Astrocyte of the cerebellum (primary cell): ENCODE measurements at places on chromosomes 6 and 20.

- DNase-seq, result no peak
These were observed 48.6 kb downstream of the RALY start for GRCh38 chr20:34042262-34042661.

- DNase-seq, result no peak
These were observed 70.5 kb upstream of the SLCO4A1 start for GRCh38 chr20:62571669-62572344.

- no peak for DNase-seq
These were observed 56.2 kb upstream of the BMP6 start for GRCh38 chr6:7669742-7670141.

GRCh38 chr6:141482796-141483597 lies 649.7 kb upstream of the GJE1 start:
- DNase-seq, result no peak

DNA sequence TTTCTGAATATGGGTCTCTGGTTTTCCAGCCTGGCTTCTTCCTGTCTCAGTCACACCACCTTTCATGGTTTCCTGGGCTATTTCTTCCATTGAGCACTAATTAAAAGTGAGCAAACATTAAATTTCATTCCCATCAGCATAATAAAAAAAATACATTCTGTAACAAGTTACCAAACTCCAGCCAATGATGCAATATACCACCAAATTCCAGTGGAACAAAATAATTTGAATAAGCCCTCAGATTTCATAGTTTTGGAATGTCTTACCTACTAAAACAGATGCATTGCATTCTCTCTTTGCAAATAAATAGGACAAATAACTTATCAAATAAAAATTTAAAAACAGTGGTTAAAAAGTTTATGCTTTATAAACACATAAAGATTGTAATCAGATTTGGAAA lies 97.8 kb upstream of the PRDM1 start:
- no peak for DNase-seq

DNA sequence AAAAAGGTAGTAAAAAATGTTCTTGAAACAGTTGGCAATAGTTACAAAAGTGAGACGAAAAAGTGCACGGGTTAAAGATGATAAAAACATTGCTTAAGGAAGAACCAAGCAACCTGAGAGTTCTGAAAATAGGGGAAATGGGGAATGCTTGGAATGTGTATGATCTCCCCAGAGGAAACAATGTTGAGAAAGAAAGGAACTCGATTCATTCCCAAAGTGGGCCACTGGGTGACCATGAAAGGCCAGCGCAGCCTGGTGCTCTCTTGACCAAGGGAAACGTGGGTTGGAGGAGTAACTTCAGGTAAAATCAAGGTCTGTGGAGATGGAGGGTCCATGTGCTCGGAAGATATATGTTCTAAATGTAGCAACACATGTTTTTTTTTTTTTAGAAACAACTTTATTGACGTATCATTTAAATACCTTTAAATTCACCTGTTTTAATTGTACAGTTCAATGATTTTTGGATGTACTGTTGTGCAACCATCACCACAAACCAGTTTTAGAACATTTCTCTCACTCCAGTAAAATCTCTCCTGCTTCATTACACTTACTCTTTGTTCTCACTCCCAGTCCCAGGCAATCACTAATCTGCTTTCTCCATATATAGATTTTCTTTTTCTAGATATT lies 34.5 kb upstream of the CEP85L start:
- DNase-seq, result no peak

GRCh38 chr6:63677282-63677681 lies 41.7 kb downstream of the PHF3 start:
- DNase-seq, result no peak

DNA sequence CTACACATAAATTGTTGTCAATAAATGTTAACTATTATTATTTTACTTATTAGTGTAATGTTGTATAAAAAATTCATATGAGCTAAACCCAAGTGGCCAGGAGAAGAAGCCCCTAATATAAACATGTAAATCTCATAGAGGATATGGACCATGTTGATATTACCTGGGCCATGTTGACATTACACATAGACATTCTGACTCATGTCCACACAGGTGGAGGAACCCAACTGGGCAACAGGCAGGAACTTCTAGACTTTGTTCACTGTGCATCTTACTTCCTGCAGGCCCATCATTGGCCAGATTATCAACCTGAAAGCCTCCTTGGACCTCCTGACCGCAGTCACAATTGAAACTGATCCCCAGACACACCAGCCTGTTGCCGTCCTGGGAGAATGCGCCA lies 7.2 kb downstream of the BPIFA2 start:
- DNase-seq, result no peak

- DNase-seq, result no peak
These were observed 185.8 kb upstream of the CCN2 start for GRCh38 chr6:132136981-132137380.

DNA sequence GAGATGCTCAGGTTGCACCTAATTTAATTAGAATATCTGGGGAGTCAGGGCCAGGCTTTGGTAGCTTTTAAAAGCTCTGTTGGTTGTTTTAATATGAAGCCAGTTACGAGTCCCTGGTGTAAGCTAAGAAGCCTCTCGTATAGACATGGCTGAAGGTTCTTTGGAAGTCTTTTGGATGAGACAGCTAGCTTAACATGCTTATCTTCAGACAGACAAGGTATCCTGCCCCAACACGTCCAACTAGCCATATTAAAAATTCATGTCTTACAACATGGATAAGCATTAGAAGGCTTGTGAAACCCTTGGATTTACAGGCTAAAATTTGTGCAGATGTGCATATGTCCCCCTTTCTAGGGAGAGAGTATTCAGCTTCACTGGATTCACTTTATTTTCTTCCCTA lies 105.7 kb upstream of the KCNK16 start:
- no peak for DNase-seq

GRCh38 chr6:127302728-127303660 lies 36.3 kb downstream of the RNF146 start:
- DNase-seq, result peak; percentile 23

DNA sequence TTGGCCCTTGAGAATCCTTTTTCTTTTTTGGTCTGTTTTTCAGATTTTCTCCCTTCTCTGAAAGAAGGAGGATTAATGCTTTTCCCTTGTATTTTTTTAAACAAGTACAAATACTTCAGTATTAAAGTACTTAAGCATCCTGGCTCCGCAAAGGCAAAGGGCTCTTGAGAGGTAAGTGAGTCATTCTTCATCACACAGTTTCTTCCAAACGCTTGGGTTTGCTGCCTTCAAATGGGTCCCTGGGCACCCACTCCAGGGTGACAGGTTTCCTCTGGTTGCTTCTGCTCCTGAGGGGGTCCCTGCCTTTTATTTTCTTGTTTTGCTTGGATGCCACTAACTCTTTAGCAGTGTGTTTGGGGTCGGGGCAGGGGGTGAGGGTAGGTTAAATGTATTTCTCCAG lies 437.1 kb downstream of the PTPRT start:
- no peak for DNase-seq

GRCh38 chr20:38001981-38002380 lies 31.3 kb downstream of the TTI1 start:
- DNase-seq, result no peak

- no peak for DNase-seq
These were observed 174.0 kb upstream of the TSHZ2 start for GRCh38 chr20:52798124-52798523.

GRCh38 chr6:14873101-14873500 lies 372.8 kb upstream of the JARID2 start:
- DNase-seq, result no peak

DNA sequence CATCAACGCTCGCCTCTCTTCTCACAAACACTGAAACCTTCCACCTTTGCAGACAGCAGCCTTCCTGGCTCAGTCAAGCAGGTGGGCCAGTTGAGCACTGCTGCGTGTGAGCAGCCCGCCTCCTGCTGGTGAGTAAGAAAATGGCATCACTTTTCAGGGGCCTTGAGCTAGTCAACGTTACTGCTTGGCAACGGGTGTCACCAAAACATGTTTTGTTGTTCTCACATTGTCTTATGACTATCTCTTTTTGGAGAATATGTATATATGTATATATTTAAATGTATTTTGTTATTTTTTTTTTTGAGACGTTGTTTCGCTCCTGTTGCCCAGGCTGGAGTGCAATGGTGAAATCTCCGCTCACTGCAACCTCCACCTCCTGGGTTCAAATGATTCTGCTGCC lies 97.0 kb upstream of the AGPAT4 start:
- peak; percentile 61 for DNase-seq

DNA sequence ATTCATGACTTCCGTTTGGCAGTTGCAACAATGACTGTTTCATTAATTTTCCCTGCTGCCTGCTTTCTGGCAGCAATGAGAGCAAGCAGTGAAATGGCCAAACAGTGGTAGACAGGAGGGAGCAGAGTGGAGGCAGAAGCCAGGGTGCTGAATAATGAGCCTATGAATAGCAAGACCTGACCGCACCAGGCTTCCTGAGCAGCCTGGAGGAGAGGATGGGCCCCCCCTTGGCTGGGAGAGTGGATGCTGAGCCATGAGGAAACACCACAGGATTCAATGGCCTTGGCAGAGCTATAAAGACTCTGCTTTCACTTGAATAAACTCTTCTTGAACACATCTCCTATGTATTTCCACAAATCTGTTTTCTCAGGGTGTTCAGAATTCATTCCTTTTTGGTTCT lies 68.1 kb upstream of the SNRPB2 start:
- no peak for DNase-seq

- no peak for DNase-seq
These were observed 79.5 kb downstream of the MRPL14 start for GRCh38 chr6:44047801-44048200.

DNA sequence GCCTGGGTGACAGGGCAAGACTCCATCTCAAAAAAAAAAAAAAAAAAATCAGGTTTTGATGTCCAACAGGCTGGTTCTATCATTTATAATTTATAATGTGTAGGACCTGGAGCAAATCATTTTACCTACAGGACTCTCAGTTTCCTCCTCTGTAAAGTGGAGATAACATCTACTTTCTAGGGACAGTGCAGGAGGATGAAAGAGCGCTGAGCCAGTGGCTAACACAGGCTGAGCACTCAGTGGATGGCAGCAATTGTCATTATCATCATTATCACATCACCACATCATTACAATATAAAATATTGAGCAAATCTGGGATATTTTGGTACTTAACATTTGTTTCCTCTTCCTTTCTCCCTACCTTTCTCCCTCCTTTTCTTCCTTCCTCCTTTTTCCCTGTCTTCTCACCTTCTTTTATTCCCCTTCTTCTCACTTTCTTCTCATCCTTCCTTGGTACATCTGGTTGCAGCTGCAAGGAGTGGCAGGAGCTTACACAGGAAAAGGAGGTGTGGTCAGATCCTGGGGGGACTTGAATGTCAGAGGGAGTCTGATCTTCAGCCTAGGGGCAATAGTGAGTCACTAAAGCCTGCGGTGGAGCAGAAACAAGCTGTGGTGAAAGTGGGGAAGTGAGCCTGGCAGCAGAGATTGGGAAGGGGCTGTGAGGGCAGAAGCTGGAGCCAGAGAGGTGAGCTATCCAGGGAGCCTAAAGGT lies 24.6 kb upstream of the CTNNBL1 start:
- DNase-seq, result no peak

- DNase-seq, result no peak
These were observed 25.8 kb downstream of the HLA-A start for GRCh38 chr6:29968130-29968529.

GRCh38 chr20:53176134-53176533 lies 204.0 kb downstream of the TSHZ2 start:
- no peak for DNase-seq

DNA sequence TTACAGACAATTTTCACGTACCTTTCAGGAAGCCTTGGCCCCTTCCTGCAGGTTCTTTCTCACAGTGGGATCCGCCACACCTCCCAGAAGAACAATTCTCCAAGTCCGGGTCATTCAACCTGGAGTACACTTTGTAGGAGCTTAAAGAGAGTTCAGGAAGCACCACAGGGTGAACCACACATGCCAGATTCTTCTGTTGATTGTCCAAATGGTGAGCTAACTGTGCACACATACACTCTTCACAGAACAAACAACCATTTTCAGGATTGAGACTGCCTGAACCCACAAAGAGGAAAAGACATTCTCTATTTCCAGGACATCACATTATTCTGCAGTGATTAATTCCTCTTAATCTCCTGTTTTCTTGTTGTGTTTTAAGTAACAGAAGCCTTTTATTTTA lies 51.0 kb downstream of the SCGN start:
- DNase-seq, result no peak

GRCh38 chr20:4040283-4041179 lies 25.2 kb upstream of the RNF24 start:
- no peak for DNase-seq

DNA sequence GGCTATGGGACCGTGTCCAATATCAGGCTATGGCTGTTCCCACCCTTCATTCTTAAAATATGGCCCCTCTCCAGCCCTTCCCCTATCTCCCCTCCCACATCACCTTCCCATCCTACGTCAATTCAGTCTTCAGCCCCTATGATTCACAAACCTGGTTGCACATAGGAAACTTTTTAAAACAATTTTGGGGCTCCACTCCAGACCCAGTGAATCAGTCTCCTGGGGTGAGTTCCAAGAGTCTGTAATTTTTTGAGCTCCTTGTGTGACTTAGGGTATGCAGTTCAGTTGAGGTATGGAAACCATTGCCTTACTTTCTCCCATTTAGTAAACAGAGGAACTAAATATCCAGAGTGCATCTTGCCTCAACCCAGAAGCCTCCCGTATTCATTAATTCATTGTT lies 5.5 kb downstream of the HNF4A start:
- no peak for DNase-seq

DNA sequence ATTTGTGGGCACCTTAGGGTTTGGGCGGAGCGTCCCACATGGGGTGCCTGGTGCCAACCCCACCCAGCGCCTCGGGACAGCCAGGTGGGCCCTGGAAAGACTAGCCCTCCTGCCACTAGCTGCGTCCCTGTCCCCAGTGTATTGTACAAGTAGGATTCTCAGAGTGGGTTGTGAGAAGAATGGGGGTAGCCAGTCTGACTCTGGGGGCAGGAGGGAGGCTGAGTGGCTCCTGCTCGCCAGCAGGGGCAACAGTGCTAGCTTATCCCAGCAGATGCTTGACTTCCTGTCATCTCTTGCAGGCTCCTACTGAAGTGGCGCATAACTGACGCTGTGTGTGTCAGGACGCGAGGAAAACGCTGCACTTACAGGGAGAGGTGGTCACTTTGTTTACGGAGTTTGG lies 9.3 kb downstream of the PSMA7 start:
- DNase-seq, result no peak

DNA sequence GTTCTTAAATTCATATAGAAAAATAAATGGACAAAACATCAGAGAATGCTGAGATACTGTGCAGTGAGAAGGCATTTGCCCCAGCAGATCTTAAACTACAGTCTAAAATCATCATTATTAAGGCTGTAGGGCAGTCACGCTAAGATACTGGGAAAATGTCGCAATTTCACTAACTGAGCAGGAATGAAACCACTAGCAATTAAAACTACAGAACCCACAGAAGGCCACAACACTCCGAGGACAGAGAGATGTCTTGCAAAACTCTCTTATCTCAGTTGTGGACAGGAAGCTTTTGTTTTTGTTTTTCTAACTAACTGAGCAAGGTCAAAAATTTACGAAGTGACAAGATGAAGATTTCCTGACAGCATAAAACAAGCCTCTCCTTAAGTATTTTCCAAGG lies 18.2 kb downstream of the GNAS-AS1 start:
- no peak for DNase-seq

GRCh38 chr20:58268421-58268821 lies 40.0 kb upstream of the ANKRD60 start:
- DNase-seq, result no peak

- DNase-seq, result no peak
These were observed 14.5 kb downstream of the CSNK2A1 start for GRCh38 chr20:528923-529604.

GRCh38 chr6:33206027-33206863 lies 1.8 kb downstream of the HSD17B8 start:
- DNase-seq, result no peak
